Stimulated activated memory B cell treated with anti-CD40 and anti-IgM and Interleukin-4, amounts not matched to agents 10 μg/mL and 1 μg/mL and 100 μg/mL, for 72 hours (primary cell): ENCODE measurements at places on chromosomes 1 and 21.
A peak's percentile ranks its signal among the peaks of the same experiment; 100 is the strongest.

DNA sequence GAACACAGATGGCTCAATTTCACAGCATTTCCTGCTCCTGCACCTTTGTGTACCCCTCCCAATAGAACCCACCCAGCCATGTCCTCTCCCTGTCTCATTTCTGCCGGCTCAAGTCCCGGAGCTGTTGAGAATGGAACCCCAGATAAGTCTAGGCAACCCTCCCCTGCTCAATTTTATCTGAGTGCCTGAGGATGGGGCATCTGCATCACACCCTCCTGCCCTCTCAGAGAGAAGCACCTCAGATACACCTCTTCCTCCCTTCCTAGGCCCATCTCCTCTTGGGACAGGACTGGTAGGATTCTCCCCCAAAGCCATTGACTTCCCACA lies 1.1 kb downstream of the KIF21B start:
- H3K36me3 ChIP-seq, result no peaks in the 10 kb centered on the region
- peak overlapping the region; percentile 90 for H3K27ac ChIP-seq
- peak overlapping the region; percentile 91 for H3K4me3 ChIP-seq

DNA sequence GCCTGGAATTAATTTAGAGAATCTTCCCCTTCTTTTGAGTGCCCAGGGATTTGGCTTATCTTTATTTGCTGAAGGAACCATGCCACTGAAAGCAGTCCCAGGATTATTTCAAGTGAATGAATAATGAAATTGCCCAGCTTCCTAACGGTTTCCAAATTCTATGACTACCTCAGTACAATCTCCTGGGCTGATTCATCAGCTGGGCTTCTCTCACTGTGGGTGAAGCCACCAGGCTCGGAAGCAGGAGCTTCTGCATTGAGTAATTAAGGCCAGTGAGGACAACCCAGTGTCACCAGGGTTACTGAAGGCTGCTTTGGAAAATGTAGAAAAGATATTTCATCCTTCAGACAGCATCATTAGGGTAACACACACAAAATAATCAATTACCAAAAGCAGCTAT lies 169.8 kb downstream of the DAB1 start:
- H3K27ac ChIP-seq, result no peak overlapping the region
- H3K27me3 ChIP-seq, result no peaks in the 10 kb centered on the region
- no peak for ATAC-seq
- H3K4me1 ChIP-seq, result no peaks in the 10 kb centered on the region

GRCh38 chr1:78176448-78176847 lies 130.7 kb downstream of the GIPC2 start:
- H3K36me3 ChIP-seq, result no peaks in the 10 kb centered on the region
- H3K4me3 ChIP-seq, result no peak overlapping the region
- H3K4me1 ChIP-seq, result no peaks in the 10 kb centered on the region
- H3K27ac ChIP-seq, result no peak overlapping the region
- no peak for ATAC-seq

GRCh38 chr1:241825581-241825980 lies 22.4 kb upstream of the EXO1 start:
- ATAC-seq, result no peak
- no peak overlapping the region for H3K4me3 ChIP-seq
- no peak overlapping the region for H3K27ac ChIP-seq
- no peaks in the 10 kb centered on the region for H3K36me3 ChIP-seq
- H3K27me3 ChIP-seq, result no peaks in the 10 kb centered on the region

DNA sequence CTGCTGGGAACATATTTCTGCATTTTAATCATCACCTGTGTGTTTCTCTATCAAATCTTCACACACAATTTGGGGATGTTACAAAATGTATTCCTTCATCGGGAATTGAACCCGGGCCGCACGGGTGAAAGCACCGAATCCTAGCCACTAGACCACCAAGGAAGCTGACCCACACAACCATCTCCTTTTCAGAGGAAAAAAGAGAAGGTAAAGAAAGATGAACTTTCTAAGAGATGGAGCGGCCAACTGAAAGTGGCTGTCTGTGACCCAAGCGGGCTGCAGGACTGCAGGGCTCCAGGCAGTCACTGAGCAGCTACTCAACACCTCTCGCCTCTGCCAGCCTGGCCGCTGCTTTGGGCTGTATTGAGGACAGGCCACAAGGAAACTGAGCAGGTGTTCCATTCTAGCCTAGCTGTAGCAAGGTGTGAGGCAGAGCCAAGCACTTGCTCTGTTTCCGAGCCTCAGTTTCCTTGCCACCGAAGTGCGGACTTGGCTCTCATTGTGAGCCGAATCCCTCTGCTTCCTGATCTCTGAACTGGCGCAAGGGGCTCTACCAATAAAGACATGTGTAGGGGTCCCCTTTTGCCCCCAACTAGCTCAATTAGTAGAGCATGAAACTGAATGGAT lies 156.9 kb upstream of the NBPF11 start:
- peaks cover 18% of the 10 kb centered on the region for H3K27me3 ChIP-seq
- H3K27ac ChIP-seq, result no peak overlapping the region
- H3K36me3 ChIP-seq, result no peaks in the 10 kb centered on the region
- no peak overlapping the region for H3K4me3 ChIP-seq

DNA sequence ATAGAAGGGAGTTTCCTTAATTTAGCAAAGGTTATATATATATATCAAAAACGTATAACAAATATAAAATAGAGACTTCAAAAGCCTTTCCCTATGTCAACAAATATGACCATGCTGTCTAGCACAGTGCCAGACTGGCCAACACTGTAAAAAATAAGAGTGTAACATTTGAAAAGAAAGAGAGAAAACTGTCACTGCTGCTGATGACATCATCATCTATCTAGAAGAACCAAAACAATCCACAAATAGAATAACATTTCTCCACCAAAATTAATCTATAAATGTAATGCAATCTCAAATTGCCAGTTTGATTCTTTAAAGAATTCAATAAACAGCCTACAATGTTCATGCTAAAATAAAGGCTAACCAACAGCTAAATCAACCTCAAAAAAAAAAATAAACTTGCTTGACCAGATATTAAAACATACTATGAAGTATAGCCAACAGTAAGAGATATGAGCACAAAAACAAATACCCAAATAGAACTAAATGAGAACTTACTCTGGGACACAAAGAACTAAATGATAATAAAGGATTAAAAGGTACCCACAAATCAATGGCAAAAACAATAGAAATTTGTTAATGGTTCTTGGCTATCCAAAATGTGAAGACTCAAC lies 50.2 kb downstream of the ENAH start:
- H3K4me1 ChIP-seq, result no peaks in the 10 kb centered on the region
- H3K36me3 ChIP-seq, result no peaks in the 10 kb centered on the region
- ATAC-seq, result no peak
- H3K27ac ChIP-seq, result no peak overlapping the region

DNA sequence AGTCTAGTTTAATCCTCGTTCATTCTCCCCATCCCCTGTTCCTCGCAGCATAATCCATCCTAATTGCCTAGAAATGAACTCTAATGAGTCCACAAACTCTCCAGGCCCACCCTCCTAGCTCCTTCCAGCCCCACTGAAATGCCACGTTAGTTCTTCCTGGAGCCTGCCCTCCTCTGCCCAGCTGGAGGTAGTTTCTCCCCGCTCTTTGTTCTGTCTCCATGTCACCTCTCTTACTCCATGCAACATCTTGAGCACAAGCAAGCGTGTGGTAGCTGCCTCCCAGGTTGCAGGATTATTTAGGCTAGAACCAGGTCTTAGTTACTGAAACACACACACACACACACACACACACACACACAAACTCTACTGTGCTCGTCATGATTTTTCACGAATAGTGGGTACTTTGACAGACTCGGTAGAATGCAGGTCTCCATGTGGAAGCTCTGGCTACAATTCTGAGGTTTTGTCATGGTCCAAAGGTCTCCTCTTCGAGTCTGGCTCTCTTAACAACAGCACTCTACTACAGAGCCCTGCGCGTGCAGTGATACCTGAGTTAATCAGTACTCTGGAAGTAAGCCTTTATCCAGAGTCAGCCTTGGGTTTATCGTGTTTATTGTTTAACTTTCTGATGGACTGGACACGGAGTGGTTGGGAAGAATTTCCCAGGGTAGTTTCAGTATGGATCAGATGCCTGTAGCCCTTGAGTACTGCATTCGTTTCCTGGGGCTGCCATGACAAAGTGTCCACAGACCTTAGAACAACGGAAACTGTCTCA lies 27.5 kb downstream of the HUNK start:
- no peak overlapping the region for H3K4me3 ChIP-seq
- no peaks in the 10 kb centered on the region for H3K36me3 ChIP-seq
- no peaks in the 10 kb centered on the region for H3K4me1 ChIP-seq
- peaks cover 21% of the 10 kb centered on the region for H3K27me3 ChIP-seq
- ATAC-seq, result no peak

DNA sequence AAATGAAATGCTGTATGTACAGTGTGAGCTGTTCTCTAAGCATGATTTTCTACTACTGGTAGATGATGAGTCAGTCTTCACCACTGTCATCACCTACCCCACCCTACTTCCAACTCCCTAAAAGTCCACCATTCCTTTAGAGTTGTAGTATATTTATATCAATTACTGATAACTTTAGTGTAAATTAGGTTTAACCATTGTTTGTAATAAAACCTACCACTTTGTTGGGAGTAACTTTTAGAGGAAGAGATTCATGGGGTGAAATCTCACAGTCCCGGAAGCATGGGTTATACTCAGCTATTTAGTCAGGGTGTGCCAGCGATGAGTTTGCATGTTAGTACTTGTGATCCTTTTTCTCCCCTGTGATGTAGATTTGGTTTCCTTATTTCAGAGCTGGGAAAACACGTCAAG lies 17.1 kb downstream of the MORC3 start:
- no peaks in the 10 kb centered on the region for H3K27me3 ChIP-seq
- H3K4me3 ChIP-seq, result no peak overlapping the region
- no peak for ATAC-seq
- no peak overlapping the region for H3K27ac ChIP-seq
- peaks cover 45% of the 10 kb centered on the region for H3K36me3 ChIP-seq
- peaks cover 15% of the 10 kb centered on the region for H3K4me1 ChIP-seq

- no peak overlapping the region for H3K27ac ChIP-seq
- H3K27me3 ChIP-seq, result peaks cover 13% of the 10 kb centered on the region
- no peak for ATAC-seq
- peaks cover 11% of the 10 kb centered on the region for H3K4me1 ChIP-seq
- H3K36me3 ChIP-seq, result no peaks in the 10 kb centered on the region
These were observed 40.2 kb downstream of the BCL9 start for GRCh38 chr1:147581459-147581858.
